ENCODE measurements at places on chromosomes 6 and 20.

DNA sequence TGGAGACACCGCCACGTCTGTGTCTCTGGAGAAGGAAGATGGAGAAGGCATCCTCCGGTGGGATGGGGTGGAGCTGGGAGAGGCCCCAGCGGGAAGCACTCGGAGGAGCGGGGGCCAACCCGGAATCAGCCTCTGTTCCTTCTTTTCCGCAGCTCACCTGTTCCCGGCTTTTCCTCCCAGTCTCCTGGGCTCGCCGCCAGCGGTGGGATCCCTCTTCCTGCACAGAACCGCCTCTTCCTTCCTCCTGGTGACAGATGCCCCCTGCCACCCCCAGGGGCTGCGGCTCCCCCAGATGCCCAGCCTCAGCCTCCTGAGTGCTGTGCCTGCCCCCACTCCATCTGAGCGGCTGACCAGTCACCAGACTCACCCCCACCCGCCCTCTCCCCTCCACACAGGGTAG, 23.3 kb downstream of the RAMACL start:
- no peak for DNase-seq

DNA sequence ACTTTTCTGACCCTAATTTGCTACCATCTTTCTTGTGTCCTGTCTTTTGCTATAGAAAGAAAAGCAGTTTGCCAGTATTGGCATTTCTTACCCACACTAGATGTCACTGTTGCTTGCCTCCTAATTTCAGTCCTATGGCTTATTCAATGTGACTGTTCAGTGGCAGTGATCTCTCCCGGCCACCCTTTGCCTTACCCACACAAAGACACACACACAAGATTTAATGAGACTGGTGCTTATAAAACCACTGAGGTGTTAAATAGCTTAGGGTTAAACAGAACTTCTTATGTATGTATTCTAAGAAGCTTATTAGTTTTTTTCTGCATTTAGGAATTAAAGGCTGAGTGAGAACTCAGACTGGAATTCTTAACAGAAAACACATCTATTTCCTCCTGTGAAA, 233.6 kb upstream of the ASCC3 start:
- DNase-seq = peak; percentile 21

DNA sequence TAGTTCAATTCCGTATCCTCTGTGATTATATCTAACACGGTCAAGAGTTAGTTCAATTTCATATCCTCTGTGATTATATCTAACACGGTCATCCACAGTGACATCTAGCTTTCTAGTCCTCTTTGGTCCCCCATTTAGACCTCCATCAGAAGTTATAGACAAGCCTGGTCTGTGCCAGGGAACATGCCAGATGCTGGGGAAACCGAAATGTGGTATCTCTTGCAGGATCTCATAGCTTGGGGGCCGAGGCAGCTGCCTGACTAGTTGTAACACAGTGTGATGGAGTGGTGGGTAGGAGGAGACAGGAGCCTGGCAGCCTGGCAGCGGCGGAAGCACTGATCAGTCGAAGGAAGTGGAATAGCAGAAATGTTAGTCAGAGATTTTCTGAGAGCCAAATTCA, 13.8 kb upstream of the SMOC2 start:
- no peak for DNase-seq

- DNase-seq = no peak
These were observed 101.4 kb upstream of the AGPAT4 start for GRCh38 chr6:161374971-161375873.

GRCh38 chr6:39917981-39918380, 16.3 kb downstream of the MOCS1 start:
- no peak for DNase-seq

GRCh38 chr6:14518515-14519217, 401.1 kb downstream of the CD83 start:
- no peak for DNase-seq

DNA sequence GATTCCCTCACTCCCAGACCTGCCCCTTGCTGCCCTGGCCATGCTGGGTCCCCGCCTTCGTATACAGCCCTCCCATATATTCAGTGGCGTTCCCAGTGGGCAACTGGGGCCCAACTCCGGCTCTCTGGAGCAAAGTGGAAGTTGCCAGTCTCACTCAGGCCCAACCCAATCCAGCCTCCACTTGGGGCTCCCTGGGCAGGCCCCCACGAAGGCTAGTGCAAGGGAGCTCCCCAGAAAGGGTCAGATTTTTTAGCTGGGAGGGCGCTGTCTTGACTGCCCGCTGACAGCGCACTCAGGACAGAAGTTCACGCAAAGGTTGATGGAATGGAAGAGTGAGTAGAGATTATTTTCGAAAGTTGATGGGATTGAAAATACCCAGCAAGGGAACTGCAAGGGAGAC, 5.9 kb downstream of the TP53TG5 start:
- no peak for DNase-seq

- peak; percentile 61 for DNase-seq
These were observed 8.2 kb upstream of the UBE2V1 start for GRCh38 chr20:50120935-50121693.

GRCh38 chr6:169046021-169046420, 207.6 kb downstream of the THBS2 start:
- no peak for DNase-seq

- DNase-seq = no peak
These were observed 921.9 kb upstream of the EYS start for GRCh38 chr6:66628917-66629316.

All from RCC 7860 (cell line).